ENCODE measurements at places on chromosomes 5 and 9. TPM values are rescaled to one million over a fixed set of nuclear protein-coding genes. Genes with fewer than 3 reads are reported as not detected.

The IL4 gene
- total RNA-seq = not detected

The SSBP2 gene
- total RNA-seq = 29.7 TPM

The ARHGEF39 gene
- total RNA-seq = 26.6 TPM

The FAXDC2 gene
- 5.5 TPM for total RNA-seq

The N4BP3 gene
- 41.6 TPM for total RNA-seq

The CTXN3 gene
- total RNA-seq = not detected
